Esophagus mucosa (tissue), 1 donor: ENCODE measurements at places on chromosomes 16 and 17.

DNA sequence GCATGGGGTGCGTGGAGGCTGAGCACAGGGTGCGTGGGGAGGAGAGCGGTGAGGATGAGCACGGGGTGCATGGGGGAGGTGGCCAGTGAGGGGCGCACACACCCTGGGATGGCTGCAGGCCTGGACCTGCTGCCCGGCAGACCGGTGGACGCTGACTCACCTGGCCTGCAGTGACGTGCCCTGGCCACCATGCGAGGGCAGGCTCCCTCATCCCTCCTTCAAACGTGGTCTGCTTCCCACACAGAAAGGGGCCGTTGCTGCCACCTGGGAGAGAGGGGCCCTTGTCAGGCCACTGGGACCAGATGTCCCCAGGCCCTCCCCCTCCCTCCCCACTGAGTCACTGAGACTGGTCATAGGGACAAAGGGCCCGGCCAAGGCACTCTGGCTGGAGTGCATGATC is 20.1 kb upstream of the APRT start:
- ATAC-seq = peak; percentile 45

DNA sequence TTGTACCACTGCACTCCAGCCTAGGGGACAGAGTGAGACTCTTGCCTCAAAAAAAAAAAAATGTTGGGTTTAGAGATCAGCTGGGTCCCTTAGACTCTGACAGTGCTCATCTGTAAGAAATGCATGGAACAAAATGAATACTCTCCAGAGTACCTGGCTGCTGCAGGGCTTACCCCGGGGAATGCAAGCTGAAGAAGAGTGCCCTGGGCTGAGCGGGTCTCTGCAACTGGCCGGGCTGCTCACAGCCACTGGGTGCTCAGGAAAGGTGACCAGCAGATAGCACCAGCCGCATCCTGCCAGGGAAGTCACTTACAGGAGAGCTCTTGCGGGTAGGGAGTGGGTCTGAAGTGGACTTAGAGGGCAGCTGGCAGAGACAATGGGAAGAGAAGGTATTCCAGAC is 82.1 kb downstream of the GAS7 start:
- ATAC-seq = no peak

DNA sequence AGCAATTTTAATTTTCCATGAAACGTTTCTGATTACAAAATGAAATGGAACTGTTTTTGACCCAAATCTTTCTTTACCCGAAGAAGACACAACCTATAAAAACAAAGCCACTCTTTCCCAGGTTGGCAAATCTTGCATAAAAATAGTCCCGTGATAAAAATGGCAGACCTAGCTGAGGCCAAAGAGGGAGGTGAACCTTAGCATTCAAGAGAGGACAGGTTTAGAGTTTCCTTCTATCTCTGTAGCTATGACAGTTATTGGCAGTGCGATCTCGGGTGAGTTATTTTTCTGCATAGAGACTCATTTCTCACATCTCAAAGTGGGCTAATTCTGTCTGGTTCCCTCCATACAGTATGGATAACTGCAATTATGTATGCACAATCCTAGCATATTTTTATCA is 241.4 kb downstream of the MAP2K6 start:
- no peak for ATAC-seq

DNA sequence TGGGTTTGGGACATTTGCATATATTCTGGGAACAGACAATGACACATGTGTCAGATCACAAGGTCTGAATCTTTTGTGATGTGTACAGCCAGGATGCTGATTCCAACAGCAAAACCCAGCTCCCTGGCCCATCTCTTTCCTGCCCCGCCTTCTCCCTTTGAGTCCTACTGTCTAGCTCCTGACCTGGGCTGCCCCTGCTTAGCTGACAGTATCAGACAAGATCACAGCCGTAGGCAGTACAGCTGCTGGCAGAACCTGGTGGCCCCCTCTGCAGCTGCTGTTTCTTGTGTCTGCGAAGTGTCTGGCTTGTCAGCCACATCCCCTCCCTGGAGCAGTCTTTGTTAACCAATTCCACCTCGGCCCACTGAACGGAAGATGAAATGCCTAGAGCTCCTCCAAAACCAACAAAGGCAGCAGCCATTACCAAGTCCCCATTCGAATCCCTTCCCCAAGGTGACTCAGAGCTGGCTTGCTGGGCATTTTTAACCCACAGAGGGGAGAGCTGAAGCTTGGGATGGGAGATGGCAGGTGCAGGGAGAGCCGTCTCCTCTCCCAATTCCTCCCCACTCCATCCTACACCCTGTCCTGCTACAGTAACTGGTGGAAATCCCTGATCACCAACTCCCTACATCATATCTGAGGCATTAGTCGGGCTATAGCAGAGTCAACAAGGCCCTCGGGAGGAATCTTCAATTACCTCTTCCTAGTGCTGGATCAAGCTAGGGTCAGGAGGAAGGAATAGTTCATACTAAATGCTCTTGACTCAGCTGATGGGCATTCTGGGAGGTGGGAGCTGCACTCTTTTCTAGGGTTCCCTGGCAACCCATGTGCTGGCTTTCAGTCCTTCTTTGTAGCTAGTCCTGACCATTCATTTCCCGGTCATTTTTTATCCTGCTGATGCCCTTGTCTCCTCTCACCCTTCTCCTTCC is 5.8 kb downstream of the PIPOX start:
- ATAC-seq = no peak

GRCh38 chr17:2939714-2940351 is 123.6 kb downstream of the OR1D5 start:
- ATAC-seq = no peak

DNA sequence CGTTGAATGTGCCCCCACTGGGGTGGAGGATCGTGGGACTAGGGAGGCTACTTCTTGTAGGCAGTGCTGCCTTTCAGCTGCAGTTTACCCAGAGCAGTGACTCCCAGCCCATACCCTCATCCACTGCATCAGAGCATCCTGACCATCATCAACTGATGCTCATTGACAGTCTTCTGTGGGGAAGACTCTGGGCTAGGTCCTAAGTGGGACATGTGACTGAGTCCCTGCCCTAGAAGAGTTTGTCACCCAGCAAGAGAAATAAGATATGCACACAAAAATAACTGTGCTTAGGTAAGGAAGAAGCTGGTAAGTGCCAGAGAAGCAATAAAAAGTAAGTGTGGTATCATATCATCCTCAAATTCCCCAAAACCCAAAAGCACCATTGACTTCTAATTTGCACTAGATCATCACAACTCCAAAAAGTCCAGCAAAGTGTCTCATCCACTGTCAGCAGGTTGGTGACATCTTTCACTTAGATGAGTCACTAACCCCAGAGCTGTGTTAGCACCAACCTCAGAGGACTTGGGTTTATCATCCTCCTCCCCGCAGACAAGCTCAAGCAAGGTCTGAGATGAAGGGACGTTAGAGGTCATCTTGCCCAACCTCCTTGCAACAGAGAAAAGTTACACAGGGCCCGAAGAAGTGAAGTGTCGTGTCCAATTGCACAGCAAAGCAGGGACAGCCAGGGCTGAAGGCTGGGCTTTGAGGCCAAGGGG is 99.0 kb downstream of the CCDC182 start:
- no peak for ATAC-seq

- ATAC-seq = no peak
Measured at GRCh38 chr16:30348113-30348512, 7.0 kb downstream of the CD2BP2 start.

DNA sequence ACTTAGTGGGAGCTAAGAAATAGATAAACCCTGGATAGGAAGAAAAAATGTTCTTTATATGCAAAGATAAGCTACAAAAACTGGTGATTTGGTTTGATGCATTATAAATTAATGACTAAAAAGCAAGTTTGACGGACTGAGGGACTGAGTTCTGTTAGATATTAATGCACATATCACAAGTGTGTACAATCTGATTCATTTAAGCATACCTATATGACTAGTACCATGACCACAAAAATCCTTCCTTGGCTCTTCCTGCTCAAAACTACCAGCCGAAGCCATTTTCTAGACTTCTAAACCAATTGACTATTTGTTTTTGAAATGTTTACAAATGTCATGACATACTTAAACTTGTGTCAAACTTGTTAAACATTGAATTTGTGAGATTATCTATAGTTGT is 374.5 kb upstream of the MON1B start:
- no peak for ATAC-seq

- no peak for ATAC-seq
Measured at GRCh38 chr17:3960764-3961163, 3.5 kb downstream of the ATP2A3 start.

DNA sequence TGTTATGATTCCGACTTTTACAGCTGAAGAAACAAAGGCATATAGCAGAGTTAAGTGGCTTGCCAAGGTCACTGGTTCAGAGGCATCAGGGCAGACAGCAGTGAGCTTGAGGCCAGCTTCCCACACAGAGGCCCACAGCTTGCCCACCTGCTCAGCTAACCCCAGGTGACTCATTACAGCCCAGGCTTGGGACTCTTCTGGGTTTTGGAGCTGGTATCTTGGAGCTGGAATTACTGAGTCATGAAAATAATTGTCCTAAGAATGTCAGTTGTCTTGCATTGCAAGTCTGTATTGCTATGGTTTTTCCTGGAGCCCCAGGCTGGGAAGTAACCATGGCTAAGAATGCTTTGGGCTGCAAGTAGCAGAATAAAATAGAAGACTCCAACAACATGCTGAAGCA is 32.4 kb upstream of the IRX3 start:
- no peak for ATAC-seq

GRCh38 chr16:70432723-70433457 is 6.0 kb downstream of the ST3GAL2 start:
- no peak for ATAC-seq

GRCh38 chr16:19223235-19224170 is 55.5 kb downstream of the SYT17 start:
- ATAC-seq = no peak

DNA sequence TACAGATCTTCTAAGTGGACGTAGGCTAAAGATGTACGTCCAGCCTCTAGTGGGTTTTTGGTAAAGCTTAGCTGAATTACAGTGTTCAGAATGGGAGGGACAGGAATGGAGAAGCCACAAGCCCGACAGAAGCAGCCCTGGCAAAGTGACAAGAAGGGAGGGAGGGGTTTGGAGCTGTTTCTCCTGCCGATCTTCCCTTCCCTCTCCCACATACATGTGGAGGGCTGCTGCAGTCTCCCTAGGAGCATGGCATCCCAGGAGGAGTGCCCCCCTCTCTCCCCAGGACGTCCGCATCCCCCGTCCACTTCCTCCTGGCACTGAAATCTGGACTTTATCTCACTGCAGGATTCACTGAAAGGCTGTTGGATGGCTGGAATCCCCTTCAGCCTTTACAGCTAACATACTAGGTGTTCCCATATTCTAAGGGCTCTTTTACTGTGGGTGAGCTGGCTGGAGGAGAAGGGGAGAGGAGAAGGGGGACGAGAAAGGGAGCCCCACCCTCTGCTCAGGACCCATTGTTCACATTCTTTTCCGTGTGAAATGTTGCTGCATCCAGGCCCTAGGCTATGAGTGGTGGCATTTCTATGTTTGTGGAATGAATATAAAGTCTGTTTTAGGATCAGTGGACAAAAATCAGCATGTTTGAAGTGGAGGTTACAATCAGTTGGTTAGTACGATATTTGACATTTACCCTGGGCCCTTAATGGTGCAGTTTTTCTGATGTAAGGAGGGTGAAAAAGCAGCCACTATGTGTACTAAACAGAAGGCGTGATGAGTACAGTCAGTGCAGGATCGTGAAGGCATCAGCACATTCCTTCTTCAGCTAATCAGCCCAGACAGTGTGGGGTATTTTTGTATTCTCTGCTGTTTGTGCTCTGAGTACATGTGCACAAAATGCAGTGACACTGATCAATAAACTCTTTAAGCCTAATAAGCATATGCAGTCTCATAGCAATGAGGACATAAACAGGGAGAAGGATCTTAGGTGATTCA is 94.6 kb downstream of the SPECC1 start:
- ATAC-seq = no peak

- ATAC-seq = peak; percentile 52
Measured at GRCh38 chr17:75011401-75012095, 922 bp upstream of the MRPL58 start.
